Ovary (tissue), 10 donors: ENCODE measurements at places on chromosomes 4 and X.

DNA sequence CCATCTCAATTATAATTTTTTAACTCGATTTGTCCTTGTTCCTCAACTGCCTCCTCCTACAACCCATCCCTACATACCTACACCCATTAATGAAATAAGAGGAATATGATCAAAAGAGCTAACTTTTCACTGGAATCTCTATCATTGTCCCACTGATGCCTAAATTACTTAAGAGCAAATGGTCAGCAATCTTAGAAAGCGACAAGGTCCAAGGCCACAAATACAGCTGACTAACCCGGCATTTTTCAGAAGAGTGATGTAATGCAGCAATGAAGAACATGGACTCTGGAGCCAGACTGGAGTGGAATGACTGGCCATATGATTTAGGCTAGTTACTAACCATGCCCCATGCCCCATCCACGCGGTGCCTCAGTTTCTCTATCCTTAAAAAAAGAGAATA is 56.2 kb downstream of the PPA2 start:
- no peak for DNase-seq

DNA sequence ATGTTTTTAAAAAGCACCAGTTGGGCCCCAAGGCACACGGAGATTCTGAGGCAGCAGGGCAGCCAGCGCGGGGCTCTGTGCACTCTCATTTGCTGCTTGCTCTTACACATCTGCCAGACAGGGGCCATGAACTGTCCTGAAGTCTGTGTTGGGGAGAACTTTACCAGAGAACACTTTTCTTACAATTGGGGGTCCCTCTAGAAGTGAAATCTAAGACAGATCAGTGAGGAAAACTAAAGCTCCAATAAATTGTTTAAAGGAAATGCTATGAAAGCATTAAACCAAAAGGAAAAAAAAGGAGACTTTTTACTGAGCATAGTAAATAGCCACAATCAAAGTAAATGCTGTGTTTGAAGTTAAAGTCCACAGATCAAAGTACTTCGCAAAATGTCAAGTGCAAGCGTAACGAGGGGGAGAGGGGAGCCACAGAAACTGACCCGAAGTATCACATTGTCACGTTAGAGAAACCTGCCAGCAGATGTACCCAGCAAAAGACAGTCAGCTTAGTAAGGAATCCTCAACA is 37.8 kb downstream of the SORBS2 start:
- DNase-seq: no peak

GRCh38 chrX:103520386-103520785 is 1.1 kb upstream of the RAB40A start:
- DNase-seq: no peak

DNA sequence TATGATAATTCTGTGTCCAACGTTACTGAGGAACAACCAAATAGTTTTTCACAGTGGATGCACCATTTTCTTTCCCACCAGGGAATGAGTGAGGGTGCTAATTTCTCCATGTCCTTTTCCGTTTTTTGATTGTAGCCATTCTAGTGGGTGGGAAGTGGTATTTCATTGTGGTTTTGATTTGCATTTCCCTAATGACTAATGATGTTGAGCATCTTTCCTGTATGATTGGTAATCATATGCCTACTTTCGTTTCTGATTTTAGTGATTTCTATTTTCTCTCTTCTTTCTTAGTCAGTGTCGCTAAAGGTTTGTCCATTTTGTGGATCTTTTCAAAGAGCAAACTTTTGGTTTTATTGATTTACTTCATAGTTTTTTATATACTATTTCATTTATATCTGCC is 32.1 kb upstream of the TEX13D start:
- no peak for DNase-seq

- peak; percentile 21 for DNase-seq
These were observed 116.0 kb downstream of the CPEB2 start for GRCh38 chr4:15118292-15118691.

- peak; percentile 88 for DNase-seq
These were observed 28.7 kb downstream of the CLDN34 start for GRCh38 chrX:9995855-9996339.

DNA sequence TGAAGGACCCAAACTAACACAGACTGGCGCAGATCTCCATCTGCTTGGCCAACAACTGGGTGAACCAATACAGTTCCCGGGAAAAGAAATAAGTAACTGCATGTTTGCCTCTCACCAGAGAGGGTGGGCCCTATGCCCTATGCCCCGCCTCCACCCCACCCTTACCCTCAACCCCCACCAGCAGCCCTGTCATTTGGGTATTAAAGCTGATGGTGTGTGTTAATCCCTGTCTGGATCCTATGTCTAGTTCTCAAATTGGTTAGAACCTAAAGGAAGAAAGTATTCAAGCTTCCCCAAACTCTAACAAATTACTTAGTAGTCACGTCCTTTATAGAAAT is 19.0 kb downstream of the SMPX start:
- no peak for DNase-seq

- DNase-seq: no peak
These were observed 191.0 kb downstream of the CCSER1 start for GRCh38 chr4:90318193-90318592.

GRCh38 chr4:2301225-2301642 is 39.3 kb upstream of the MXD4 start:
- DNase-seq: no peak

DNA sequence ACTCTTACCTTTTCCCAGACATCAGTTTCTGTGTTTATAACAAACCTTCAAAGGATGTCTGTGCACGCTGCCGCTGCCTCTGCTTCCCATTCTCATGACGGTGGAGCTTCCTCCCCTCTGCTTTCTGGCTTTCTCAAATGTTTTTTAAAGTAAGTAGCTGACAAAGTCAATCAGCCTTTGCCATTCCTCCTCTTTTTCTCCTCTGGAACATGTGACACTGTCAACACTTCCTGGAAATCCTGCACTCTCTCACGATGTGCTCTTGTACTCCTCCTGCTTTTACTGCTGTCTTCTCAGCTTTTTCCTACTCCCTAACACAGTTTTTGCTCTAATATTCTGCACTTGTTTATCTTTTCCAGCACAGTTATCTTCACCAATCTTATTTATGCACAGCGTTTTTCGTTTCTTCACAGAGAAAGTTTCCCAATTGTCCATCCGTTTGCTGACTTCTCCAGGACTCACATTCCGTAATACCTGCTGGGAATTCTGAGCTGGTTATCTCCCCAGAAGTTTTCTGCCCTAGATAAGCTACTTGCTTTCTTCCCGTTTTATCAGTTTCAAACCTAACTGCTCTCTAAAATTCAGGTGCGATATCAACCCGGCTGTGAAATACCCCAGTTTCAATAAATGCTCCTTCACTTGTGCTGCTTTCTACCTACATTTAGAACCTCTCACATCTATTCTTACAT is 465.6 kb upstream of the AGA start:
- DNase-seq: no peak

GRCh38 chr4:109022961-109023360 is 260.1 kb upstream of the ETNPPL start:
- DNase-seq: no peak
